ENCODE measurements at places on chromosomes 2 and 18.

GRCh38 chr18:11320986-11321385, 171.6 kb upstream of the PIEZO2 start:
- peak; percentile 35 for DNase-seq

- no peak for DNase-seq
Observed at GRCh38 chr18:9135081-9135911, 1.3 kb upstream of the ANKRD12 start.

DNA sequence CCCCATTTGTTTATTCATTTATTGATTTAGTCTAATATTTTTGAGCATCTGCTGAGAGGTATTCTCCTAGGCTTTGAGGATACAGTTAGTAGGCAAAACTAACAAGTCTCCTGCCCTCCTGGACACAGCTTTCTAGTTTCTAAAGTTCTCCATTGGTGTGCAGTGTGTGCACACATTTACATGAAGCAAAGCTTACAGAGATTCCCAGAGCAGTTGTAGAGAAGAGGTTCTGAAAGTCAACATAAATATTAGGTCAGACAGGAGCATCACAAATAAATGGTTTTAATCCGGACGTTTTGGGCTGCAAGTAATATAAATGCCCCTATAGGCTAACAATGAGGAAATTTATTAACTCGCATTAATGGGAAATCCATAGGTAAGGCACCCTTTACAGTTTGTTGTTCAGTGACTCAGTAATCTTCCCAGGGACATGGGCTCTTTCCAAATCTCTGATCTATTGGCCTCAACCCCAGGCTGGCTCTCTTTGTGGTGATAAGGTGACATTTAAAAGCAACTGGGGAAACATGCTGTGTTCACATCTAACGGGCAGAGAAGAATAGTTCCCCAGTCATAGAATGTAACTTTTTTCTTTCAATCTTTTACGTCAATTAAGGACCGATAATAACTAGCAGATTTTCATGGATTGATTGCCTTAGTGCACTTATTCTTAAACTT, 407.2 kb downstream of the PTPRM start:
- DNase-seq, result no peak

DNA sequence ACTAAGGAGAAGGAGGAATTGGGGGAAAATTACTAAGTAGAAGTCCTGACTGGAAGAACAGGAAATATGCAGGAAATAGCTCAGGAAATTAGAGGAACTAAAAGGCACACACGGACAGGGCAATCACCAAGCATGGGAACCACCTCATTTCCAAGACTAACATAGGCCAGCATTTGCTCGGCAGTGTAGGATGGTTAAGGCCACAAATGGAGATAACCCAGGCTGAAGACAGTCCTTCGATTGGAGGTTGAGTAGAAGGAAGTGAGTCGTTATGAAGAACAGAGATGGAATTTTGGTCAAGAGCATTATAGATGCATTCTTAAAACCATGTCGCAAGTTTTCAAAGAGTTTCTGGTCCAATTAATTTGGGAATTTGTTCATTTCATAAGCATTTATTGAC, 401.4 kb downstream of the ALK start:
- no peak for DNase-seq

GRCh38 chr18:71287268-71287667, 998.4 kb downstream of the SOCS6 start:
- DNase-seq, result no peak

- no peak for DNase-seq
Observed at GRCh38 chr2:178251151-178251955, 57.0 kb downstream of the OSBPL6 start.

DNA sequence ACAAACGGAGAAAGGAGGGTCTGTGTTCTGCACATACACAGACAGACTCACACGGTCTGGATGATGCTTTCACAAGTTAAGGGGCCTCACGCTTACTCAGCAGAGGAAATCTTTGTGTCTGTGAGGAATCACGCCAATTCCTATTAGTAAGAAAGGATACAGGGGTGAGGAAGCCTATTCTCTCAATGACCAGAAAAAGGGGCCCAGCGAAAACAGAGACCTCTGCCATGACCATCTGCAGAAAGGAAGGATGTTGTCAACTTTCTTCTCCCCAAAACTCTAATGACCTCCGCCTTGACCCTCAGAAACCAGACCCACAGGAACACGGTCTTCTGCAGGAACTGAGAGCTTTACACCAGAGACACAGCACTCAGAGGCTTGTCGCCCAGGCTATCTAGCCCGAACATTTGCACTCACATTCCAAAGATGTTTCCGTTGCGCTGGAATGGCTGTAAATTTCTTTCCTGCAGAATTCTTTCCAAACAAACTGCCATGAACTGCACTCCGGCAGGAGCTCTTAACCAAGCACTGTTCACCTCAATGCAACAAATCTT, 186.3 kb downstream of the TCF4 start:
- DNase-seq, result peak; percentile 89

DNA sequence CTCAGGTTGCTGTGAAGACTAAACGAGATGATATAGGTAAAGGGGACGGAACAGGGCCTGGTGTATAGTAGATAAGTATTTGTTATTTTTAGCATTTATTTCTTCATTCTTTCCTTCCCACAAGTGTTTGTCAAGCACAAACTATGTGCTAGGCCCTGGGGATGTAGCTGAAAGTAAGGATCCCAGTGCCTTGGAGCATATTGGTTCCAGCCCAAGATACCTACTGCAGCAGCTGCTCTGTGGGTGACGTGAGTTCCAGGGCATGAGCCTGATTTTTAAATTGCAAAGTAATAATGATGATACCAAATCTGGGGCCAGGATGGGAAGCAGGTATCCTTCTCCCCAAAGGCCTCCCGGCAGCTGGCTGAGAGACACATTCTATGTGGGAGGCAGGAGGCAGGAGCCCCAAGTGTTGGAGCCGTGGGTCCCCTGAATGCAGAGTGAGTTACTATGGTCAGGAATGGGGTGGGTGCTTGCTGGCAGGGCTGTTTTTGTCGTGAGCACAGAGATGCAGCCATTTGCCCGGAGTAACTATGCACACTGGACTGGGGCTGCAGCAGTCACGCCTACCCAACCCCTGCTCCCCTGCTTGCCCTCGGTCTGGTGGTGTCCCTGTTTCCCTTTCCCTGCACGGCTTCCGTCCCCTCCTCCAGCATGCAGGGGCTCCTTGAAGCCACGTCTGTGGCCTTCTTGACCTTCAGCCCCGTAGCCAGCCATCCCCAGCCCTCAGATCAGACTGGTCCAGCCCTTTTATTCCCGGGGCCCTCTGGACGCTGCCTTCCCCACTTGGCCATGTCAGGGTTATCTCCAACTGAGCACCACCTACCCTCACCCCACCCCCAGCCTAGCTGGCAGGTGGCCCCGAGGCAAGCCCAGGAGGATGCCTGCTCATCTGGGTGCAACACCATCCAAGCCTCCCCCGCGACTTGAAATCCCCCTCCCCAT, 52.4 kb downstream of the INHBB start:
- DNase-seq, result no peak

GRCh38 chr2:17122887-17123501, 395.2 kb downstream of the RAD51AP2 start:
- no peak for DNase-seq

Data from fibroblast of villous mesenchyme (primary cell).